ENCODE measurements at places on chromosomes 13 and 19.

DNA sequence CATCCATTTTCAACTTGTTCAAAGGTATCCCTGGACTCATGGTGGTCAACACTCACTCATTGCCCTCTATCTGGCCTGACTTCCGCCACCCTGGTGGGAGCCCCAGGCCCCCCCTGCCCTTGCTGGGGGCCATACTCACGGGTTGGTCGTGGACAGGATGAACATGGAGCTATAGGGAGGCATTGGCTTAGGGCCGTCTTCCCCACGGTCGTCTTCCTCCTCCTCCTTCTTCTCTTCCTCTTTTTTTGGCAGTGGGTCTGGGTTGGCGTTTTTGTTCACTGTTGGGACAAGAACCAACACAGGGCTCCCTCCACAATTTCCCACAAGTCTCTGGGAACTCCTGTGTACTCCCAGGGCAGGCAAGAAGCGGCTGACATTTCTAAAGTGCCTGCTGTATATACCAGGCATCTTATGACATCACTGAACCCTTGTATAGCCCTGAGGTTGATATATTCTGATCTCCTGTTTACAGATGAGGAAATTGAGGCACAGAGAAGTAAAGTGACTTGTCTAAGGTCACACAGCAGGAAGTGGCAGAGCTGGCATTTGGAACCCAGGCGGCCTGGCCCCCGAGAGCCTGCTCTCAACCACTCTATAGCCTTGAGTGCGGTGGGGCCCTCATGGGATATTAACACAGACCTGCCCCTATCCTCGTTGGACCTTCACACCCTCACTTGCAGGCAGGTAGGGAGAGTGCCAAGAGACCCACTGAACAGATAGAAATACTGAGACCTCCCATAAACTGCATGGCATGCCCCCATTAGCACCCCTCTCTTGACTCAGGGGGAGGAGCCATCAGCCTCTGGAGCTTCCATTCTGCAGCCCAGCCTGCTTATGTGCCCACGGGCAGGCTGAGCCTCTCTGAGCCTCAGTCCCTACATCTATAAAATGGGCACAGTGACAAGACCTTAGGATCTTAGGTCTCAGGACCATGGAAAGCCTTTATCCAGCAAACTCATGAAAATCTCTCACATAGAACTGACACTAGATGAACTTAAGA, 135.0 kb downstream of the IER2 start:
- no peak for DNase-seq

GRCh38 chr19:43504426-43505185, at the start of gene PHLDB3:
Gene PHLDB3, minus strand, starts transcription at chr19:43504746. Its CDS starts 628 bp downstream, at chr19:43504118.
- no peak for DNase-seq

DNA sequence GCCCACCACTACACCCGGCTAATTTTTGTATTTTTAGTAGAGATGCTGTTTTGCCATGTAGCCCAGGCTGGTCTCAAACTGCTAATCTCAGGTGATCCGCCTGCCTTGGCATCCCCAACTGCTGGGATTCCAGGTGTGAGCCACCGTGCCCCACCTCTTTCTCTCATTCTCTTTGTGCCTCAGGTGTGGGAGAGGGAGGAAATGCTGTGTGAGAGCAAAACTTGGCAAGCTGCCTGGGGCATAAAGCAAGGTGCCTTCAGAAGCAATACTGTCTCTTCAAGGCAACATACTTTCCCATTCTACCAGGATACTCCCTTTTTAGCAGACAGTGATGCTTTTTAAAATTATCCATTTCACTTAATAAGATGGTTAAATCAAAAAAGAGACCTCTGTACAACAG, 53.2 kb upstream of the RFC3 start:
- no peak for DNase-seq

DNA sequence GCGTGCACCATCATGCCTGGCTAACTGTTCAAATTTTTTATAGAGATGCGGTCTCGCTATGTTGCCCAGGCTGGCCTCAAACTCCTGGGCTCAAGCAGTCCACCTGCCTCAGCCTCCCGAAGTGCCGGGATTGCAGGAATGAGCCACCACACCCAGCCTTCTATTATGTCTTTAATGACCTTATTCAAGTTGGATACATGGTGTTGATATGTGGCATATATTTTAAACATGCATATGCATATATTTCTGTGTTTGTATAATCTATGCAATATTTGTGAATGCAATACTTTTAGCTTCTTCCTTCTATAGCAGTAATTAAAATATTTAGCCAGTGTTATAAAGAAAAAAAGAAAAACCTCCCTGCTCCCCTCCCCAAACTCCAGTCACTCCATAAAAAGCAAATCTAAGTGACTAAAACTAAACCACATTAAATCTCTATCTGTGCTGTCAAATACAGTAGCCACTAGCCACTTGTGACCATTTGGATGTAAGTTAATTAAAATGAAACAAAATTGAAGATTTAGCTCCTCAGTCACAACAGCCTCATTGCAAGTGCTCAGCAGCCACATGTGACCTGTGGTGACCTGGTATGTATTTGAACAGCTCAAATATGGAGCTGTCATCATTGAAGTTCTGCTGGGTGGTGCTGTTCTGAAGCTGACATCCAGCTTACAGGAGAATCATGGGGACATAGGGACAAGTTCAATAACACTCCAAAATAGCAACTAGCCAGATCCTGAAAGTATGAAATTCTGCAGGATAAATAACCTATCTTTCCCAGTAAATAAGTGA, 27.4 kb downstream of the FCGBP start:
- DNase-seq = no peak

- no peak for DNase-seq
Measured at GRCh38 chr19:16594131-16594586, 21.9 kb upstream of the SLC35E1 start.

DNA sequence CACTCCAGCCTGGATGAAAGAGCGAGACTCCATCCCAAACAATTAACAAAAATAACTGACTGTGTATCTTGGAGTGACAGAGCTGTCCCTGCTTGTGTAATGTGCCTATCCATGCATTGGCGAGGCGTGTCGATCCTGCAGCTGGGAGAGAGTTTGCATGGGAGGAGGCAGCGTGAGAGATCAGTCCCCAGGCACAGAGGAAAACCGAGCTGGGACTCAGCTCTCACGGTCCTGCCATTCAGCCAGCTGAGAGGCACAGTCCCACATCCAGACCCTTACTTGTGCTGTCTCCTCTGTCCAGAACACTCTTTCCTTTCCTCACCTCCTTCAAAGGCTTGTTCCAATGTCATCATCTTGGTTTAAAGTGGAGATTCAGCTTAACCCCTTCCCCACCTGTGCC, 11.9 kb upstream of the SULT2B1 start:
- no peak for DNase-seq

GRCh38 chr19:4800591-4801081, 9.1 kb downstream of the FEM1A start:
- DNase-seq = no peak

GRCh38 chr13:103540382-103540765, 474.2 kb upstream of the SLC10A2 start:
- DNase-seq = no peak
